ENCODE measurements at places on chromosomes 2 and 18.

DNA sequence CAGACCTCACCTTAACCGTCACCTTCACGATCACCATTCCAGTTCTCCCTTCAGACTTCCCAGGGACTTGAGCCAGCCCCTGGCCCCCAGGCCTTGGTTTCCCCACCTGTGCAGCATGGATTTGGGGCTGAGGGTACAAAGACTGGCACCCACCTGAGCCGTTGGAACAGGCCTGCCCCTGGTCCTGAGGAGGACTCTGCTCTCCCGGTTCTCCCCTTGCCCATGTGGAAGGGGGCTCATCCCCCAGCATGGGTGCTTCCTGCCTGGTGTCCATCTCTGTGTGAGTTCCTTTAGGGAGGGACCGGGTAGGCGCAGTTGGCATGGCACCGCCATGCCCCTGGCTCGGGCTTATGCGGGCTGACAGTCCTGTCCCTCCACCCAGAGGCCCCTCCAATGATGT lies 10.9 kb upstream of the GPR35 start:
- DNase-seq, result no peak

- no peak for DNase-seq
Measured at GRCh38 chr2:133360882-133361281, 207.4 kb downstream of the NCKAP5 start.

DNA sequence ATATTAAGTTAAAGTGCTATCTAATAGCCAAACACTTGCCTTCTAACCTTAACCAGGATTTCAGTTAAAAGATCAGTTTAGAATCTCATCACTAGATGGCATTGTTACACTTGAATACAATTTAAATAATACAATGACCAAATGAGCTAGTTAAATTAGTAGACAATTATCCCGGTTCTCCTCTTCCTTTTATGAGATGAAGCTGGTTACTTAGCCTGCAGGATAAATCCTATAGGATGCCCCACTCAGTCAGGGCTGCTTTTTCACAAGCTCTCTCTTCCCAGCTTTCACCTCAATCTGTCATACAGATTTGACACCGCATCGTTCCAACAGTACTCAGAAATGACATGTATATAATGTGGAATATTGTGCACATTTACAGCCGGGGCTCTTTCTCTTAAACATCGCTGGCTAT lies 678.8 kb downstream of the KCNJ3 start:
- DNase-seq, result peak; percentile 36

- DNase-seq, result peak; percentile 34
Measured at GRCh38 chr2:218406949-218407618, 7.4 kb downstream of the CTDSP1 start.

GRCh38 chr2:115572746-115573145 lies 1130.3 kb downstream of the DPP10 start:
- DNase-seq, result no peak

DNA sequence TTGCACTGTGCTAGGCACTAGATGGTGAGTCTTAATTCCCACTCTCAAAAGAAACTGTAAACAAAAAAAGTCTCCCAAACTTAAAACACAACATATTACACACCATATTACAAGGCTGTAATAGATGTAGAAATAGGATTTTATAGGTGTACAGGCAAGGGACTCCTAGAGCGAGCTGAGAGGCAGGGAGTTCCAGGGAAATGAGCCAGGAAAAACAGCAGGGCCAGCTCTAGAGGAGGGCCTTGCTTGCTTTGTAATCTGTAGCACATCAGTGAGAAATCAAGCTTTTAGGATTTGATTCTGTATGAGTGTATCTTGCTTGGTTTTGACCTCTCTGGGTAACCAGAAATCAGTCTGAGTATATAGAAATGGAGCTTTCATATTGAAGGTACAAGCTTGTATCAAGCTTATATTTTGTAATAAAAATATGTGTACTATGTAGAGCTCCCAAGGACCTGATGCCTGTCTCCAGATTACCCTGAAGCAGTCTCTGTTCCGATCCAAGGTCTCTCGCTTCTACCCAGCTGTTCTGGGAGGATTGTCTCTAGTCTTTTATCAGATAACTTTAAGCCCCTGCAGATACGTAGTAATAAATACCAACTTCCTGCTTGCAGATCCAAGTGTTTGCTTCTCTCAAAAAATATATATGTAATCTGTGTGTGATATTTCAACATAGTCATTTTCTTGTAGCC lies 73.0 kb downstream of the MYO1B start:
- no peak for DNase-seq
